ENCODE measurements at places on chromosomes 2 and 18.

DNA sequence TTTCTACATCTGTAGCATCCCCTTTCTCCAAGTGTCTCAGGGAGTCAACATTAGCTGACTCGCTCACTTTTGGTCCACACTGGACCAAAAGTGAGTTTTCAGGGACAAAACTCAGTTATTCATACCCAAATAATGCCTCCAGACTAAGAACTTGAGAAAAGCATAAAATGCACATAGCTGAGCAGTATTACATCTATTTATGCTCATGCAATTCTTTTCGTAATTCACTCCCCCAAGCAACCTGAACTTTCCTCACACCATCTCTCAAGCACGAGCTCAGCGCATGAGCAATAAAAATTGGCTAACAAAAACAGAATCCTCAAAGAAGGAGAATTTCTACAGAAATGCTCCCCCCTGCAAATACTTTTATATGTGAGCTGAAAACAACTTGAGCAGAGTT is 17.0 kb downstream of the SFT2D3 start:
- no peak for DNase-seq

DNA sequence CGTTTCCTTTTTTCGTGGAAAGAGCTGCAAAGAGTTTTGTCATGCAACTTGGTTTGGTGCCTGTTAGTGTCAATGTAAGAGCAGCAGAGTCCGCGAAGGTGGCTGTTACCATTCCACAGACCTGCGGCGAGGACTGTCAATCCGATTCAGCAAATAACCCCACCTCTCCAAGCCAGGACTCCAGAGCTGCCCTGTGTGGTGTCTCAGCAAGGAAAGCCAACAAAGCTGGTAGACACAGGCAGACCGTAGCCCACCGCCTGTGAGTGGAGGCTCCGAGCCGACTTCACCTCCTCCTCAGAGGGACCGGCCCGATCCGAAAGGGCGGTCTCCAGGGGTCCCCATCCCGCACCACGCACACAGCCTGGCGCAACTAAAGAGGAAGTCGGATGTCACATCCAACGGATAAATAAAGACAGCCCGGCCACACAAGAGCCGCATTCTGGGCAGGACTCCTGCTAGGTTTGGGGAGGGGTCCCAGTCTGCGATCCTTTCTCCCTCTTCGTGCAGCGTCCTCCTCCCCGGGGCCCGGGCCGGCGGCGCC is 819 bp downstream of the ANKRD44 start:
- DNase-seq = peak; percentile 24

GRCh38 chr2:38465789-38466127 is 88.7 kb upstream of the ATL2 start:
- DNase-seq = no peak

GRCh38 chr2:10523406-10524189 is 75.5 kb upstream of the ODC1 start:
- DNase-seq = no peak

DNA sequence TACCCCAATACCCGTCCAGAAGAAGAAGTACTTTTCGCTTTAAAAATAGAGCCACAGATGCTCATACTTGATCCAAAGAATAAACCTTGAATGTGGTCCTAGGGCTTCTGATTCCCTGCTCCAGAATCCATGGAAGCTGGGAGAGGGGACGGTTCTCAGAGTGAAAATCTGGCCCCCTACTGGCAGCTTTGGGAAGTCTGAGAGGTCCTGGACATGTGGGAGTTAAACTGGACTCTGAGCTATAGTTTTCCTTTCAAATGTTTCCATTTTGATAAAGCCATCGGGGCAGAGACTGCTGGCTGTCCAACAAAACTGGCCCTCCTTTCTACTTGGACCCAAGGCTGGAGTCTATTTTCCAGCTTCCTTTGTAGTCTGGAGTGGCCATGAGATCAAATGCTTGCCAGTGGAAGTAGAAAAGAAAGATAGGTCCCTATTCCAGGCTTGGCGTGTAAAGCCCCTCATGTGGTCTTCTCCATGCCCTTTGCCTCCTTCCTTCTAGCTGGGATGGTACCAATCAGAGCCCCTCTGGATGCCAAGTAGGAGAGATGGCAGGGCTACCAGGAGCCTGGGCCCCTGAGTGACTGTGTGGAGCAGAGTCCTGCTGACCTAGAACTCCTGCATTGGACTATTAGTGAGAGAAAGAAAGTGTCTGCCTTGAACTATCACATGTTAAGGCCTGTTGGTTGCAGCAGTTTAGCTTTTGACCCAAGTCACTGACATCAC is 37.7 kb upstream of the TBC1D8 start:
- DNase-seq = peak; percentile 27

DNA sequence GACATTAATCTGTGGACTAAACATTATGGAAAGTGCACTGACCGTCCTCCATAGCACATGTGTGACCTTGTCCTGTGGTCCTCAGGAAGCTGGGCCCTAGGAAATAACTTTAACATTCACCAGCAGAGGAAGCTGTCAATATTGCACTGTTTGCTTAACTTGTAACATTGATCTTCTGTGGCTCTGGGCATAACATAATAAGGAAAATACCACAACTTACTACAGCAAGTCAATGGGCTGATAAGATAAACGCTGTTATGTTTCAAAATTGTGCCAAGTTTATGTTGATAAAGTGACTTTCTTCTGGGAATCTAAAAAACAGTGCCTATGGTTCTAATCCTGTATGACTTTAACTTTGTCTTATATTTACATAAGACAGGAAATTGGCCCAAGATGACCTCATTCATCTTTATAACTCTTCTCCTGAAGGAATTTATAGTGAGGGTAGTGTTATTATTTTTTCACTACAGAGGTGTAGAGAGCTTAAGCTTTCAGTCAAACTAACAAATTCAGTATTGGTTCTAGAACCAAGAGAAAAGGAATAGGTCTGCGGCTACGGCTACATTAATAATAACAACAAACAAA is 113.7 kb upstream of the MAP4K3 start:
- DNase-seq = no peak

DNA sequence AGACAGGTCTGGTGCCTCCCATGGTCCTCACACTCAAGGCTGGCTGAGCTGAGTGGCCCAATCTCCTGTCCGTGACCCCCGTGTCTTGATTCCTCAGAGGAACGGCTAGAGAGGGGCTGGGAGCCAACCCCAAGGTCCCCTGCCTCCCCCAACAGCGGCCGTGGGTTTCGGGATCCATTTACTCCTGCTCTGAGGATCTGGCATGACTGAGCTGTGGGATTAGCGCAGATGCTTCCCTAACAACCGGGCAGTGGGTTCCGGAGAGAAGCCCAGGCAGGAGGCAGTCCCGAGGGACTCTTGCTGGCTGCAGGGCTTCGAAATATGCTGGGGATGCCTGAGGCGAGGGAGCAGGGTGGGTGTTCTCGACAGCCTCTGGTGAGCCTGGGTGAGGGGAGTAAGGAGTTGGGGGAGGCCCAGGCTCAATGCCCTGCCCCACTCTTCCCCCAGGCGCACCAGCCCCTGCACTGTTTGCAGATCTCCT is 18.9 kb downstream of the GPR35 start:
- DNase-seq = no peak

GRCh38 chr18:24485681-24486080 is 25.2 kb downstream of the HRH4 start:
- DNase-seq = no peak

GRCh38 chr2:192072778-192073177 is 122.0 kb downstream of the TMEFF2 start:
- DNase-seq = no peak

DNA sequence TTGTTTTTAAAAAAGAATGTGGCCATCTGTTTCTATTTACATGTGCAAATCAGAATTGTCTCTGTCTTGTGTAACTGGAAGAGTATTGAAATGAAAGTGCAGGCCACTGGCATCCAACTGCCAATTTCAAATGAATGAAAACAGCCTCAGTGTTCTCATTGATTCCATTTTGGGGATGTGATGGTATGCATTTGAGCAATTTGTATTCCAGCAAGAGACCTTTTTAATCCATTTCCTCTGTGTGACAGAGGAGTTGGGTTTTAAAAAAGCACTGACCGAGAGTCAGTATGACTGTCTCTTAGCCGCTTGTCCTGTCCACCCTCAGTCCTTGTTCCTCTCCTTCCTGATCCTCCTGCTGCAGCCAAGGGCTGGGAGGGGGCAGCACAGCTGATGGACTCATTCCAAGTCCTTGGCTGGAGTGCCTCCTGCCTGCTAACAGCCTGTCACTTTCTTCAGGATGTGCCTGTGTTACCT is 50.0 kb downstream of the ASAP2 start:
- DNase-seq = no peak

DNA sequence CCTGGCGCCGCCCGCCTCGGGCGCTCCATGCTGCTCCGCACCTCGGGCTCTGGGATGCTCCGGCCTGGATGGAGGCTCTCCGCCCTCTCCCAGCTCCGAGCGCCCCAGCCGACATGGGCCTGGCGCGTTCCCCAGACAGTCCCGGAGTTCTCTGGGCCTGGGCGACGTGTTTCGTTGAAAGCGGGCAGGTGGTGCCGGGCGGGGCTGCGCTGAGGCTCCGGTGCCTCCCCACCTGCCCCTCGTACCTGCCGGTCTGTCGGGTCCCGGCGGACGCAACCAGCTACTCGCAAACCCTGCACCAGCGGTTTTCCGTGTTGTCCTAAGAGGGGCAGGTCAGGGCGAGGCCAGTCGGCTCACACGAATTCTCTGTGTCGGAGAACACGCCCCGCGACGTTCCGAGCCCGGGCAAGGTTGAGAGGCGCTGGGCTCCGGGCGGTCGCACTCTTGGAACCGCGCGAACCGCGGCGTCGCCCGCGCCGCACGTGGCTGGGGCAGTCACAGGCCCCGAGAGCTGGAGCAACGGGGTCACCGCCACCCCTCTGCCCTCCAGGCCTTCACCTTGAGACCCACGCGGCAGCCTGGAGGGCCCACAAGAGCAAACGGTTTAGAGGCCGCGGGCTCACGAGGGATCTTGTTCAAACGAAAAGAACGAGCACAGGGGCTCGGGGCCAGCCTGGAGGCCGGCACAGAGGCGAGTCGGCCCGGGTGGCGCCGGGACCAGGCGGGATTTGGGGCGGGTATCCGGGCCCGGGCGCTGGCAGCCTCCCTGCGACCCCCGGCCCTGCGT is 4.2 kb upstream of the SIX2 start:
- DNase-seq = no peak

DNA sequence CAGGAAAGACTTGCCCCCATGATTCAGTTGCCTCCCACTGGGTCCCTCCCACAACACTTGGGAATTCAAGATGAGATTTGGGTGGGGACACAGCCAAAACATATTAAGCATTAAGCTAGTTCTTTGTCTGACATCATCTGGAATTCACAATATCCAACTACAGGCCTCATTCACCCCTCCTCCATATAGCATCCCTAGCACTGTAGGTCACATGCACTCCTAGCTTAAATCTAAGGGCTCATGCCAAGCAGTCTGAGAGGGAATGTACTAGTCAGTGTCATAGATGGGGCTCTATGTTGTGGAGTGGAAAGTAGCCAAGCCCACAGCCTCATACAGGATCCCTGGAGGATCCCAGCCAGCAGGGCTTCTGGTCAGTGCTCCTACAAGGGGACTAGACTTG is 92.1 kb downstream of the IRS1 start:
- DNase-seq = no peak
